ENCODE measurements at places on chromosomes 12 and 14. TPM values are rescaled to one million over a fixed set of nuclear protein-coding genes. Genes with fewer than 3 reads are reported as not detected.

TEX22 gene
- total RNA-seq, result under 0.01 TPM

OTUB2 gene
- total RNA-seq, result 0.40 TPM

MYO1H gene
- total RNA-seq, result not detected

DNA sequence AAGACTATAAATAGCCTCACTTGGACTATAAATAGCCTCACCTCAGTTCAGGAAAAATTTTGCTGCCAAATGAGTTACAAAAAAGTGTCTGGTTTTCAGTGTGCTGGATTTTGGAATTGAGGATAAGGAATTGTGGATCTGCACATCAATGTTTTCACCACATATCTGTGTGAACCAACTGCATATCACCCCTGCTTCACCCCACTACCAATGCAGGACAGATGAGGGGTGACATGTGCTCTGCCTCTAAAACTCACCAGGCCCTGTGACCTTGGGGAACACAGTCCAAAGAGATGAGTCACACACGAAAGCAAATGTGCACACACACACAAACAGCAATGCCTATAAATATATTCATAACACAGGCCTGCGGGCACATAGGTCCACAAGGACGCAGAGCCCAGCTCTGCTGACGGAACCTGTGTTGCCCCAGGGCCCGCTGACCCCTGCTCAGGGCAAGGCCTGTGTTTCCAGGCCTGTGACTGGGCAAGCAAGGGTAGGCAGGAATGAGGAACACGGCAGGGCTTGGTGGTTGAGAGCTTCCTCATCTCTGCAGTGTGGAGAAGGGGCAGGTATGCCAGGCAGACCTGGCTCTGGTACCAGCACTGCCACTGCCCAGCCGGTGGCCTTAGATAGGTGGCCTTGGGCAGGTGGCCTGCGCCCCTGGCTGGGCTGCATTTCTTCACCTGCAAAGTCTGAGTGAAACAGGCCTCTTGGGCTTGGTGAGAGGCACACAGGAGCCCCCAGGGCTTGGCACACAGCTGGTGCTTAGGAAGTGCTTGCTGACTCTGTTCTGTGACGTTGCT lies 82.4 kb downstream of the ARL6IP4 start:
- DNase-seq, result peak; percentile 39

DNA sequence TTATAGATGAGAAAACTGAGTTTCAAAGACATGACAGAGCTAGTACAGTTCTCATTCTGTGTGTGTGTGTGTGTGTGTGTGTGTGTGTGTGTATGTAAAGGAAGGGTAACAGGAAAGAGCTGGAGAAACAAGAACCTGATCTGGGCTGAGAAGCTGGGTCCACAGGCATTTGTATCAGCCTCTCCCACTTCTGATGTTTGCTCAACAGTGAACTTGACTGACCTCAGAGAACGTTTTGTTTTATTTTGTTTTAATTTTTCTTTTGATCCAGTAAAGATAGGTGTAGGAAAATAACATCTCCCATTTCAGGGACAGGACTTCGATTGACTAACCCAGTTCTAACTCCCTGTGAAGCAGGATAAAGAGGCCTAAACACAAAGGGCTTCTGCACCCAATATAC lies 85.4 kb downstream of the STXBP6 start:
- peak; percentile 2 for DNase-seq

GALNT8 gene
- total RNA-seq, result 0.20 TPM

CLEC14A gene
- 90.1 TPM for total RNA-seq

NANOG gene
- not detected for total RNA-seq

DNA sequence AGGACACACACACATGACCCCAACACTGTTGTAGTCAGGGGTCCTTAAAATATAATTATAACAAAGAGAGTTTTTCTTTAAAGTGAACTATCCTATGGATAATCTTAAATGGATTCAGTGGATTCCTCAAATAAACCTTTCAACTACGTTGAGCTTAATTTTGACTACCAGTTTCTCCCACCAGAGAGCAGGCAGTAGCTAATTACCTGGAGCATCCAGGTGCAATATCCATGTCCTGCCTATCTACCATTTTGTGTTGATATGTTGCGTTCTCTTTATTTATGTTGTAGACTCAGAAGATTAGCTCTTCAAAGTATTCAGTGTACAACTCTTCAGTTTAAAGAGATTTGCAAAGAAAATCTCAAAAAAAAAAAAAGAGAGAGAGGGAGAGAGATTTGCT lies 127.2 kb upstream of the GZMB start:
- DNase-seq, result no peak

GRCh38 chr12:48985475-48985897 lies 7.4 kb downstream of the WNT1 start:
- no peak for DNase-seq

SLC6A12 gene
- not detected for total RNA-seq

- no peak for DNase-seq
Observed at GRCh38 chr14:51824191-51824590, 36.2 kb upstream of the GNG2 start.

DNA sequence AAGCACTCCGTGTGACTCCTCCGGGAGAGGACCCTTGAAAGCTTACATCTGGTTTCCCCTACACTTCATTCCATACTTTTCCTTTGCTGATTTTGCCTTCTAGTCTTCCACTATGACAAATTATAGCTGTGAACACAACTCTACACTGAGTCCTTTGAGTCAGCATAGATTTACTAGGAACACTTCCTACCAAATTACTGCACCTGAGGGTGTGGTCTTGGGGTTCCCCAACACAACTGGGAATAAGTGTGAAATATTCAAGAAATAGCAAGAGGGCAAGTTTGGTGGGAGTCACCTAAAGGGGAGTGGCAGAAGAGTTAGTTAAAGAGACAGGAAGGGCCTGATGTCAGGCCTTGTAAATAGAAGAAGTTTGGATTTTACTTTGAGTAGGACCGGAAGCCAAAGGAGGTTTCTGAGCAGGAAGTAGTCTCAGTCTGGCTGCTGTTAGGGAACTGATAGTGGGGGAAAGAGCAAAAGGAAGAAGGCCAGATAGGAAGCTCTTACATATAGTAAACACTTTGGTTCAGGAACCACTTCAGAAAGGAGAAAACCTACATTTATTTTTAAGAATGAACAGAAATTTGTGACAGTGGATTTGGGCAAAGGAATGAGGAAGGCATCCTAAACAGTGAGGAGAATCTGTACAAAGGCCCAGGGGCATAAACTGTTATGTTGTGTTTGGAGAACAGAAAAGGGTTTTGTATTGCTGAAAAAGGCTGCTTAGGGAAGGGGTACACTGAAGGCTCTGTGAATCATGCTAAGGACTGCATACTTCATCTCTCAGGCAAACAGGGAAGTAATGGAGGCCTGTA lies 14.2 kb downstream of the SEL1L start:
- DNase-seq, result peak; percentile 3

- no peak for DNase-seq
Observed at GRCh38 chr12:77406219-77406905, 341.0 kb upstream of the E2F7 start.

DNA sequence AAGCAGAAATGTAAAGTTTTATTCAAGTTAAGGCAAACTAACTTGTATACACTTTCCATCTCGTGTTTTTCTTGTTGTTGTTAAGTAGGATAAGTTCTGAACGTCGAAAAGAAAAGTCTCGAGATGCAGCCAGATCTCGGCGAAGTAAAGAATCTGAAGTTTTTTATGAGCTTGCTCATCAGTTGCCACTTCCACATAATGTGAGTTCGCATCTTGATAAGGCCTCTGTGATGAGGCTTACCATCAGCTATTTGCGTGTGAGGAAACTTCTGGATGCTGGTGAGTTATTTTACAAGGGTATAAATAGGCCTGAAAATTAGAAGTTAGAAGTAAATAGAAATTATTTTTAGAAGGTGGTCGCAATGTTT lies 25.0 kb downstream of the HIF1A start:
- DNase-seq, result no peak

PRB2 gene
- total RNA-seq, result not detected

ACOT6 gene
- not detected for total RNA-seq

DNA sequence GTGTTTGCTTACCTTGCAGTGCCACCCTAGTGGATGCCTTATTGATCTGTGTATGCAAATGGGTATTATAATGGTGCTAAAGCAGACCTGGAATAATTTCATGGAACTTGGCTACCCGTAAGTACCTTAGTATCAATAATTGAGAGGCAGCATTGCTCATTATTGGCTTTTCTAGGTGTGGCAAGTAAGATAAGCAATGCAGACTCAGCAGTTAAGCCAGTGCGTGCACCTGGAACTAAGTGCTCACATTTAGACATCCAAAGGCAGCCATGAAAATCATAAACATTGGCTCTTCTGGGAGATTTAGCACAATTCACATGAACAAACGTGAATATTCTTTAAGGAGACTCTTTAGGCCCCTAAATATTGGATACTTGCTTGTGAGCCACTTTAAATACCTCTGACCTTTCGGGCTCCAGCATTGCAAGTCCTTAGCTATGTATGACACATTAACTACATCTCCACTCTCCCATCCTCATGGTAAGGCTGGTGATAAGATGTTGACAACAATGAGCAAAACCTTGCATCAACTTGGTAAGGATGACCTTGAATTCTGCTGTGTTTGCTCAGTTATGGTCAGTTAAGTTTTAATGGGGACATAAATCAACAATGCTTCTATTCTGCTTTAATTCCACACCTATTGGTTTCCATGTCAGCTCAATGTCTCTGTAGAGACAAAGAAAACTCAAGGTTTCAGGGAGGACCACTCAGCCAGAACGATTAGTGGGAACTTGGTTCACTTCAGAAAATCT lies 112.0 kb downstream of the SLC5A8 start:
- DNase-seq, result no peak

GRCh38 chr12:93570552-93571364 lies 1.7 kb upstream of the SOCS2 start:
- DNase-seq, result peak; percentile 99

- peak; percentile 55 for DNase-seq
Observed at GRCh38 chr14:73462815-73463214, 4.5 kb upstream of the NUMB start.

DNA sequence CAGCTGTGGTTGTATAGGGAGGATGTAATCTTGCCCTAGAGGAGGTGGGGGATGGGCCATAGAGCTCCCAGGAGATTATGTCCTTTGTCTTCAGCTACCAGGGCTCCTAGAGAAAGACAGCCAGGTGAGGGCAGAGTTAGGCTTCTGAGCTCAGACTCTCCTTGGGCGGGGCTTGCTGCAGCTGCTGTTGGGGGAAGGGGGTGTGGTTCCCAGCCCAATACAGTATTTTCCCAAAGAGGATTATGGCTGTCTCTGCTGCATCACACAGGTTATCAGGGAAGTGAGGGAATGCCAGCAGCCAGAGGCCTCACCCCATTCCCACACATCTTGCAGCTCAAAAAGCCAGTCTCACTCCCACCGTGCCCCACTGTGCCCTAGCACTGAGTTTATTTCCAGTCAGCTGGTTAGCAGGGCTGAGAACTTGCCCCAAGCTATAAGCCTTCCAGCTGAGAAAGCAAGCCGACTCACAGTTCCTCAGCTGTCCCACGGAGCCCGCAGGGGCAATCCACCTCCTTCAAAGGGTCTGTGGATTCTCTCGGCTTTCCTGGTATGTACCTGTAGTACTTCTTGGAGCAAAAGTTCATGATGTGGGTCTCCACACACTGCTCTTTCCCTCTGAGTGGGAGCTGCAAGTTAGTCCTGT lies 217.3 kb upstream of the CPNE8 start:
- no peak for DNase-seq

- DNase-seq, result no peak
Observed at GRCh38 chr14:79573486-79573885, 637.8 kb downstream of the DIO2 start.

TAS2R10 gene
- 0.22 TPM for total RNA-seq

PROX2 gene
- total RNA-seq, result not detected

DNA sequence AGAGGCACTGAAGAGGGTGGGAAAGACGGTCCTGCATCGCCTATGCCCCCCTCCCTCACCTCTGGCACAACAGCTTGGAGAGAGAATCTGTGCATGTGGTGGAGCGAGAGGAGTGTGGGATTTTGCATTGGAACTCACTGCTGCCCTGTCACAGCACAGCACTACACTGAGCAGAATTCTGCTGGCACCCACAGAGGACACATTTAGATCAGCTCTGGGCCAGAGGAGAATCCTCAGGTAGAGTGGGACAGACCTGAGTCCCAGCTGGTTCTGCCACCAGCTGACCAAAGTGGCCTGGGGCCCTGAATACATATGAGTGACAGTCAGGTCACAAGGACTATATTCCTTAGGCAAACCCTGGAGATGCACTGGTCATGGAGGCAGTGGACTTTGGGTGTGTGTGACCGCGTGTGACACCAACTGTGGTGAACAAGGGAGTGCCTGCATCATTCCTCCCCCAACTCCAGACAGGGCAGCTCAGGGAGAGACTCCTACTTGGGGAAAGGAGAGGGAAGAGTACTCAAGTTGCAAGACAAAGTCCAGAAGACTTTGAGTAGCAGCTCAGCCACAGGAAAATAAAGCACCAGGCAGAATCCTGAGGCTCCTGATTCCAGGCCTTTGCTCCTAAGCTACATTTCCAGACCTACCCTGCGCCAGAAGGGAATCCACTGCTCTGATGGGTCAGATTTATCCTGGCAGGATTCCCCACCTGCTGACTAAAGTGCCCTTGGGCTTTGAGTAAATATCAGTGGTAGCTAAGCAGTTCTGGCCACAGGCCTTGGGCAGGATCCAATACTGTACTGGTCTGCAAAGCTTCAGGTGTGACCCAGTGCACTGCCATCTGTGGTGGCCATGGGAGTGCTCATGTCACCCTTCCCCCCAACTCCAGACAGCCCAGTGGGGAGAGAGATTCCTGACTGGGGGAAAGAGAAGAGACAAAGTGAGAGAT lies 10.6 kb upstream of the ACOT1 start:
- no peak for DNase-seq

DNA sequence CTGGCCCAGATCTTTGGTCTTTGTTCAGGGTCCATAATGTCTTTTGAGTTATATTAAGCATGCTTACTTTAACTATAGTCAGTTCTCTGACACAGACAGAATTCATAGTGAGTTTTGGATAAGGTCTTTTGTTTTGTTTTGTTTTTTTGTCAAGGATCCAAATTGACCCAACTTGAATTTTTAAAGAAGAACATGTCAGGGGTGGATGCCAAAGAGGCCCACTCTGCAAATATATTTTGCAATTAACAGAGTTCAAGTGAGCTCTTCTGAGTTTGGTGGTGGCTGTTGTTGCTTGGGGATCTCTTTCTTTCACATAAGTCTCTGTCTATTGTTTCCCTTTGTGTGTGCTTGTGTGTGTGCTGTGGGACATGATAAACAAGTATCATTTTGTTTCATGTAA lies 34.4 kb upstream of the PMCH start:
- DNase-seq, result no peak

RTL1 gene
- not detected for total RNA-seq

DNA sequence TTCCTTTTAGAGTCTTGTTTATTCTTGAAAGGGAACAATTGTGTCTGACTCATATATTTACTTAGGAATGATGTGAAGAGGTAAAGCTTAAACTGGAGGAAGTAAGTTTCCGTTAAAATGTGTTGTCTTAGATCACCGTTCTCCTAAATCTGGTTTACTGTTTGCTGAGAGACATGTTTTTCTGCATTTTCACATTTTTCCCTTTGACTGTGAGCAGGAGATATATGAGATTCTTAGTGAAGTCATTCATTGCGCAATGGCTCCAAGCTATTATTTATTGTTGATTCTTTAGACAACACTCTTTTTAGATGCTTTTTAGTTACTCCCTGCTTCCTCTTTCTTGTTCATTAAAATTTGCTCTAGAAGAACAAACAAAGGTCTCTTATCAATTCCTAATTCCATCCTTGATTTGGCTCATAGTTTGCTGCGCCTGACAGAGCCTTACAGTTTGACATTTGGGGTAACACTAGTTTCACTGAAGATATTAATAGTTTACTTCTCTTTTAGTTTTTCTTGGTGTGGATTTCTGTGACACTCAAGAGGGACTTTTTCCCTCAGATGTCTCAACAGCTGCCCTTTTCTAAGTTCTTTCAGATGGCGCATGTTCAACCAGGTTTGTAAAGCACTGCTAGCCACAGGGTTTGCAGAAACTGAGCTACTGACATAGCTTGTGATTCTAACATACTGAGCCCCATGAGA lies 11.4 kb downstream of the CLECL1 start:
- no peak for DNase-seq

SVOP gene
- not detected for total RNA-seq

KRT6B gene
- not detected for total RNA-seq

BCL2L2 gene
- total RNA-seq, result 14.9 TPM

Data from lung microvascular endothelial cell (primary cell).